ENCODE measurements at places on chromosomes 6 and 20.

GRCh38 chr6:54601600-54602300, 244.8 kb upstream of the FAM83B start:
- DNase-seq = no peak

GRCh38 chr20:7159903-7160302, 392.4 kb downstream of the BMP2 start:
- no peak for DNase-seq

DNA sequence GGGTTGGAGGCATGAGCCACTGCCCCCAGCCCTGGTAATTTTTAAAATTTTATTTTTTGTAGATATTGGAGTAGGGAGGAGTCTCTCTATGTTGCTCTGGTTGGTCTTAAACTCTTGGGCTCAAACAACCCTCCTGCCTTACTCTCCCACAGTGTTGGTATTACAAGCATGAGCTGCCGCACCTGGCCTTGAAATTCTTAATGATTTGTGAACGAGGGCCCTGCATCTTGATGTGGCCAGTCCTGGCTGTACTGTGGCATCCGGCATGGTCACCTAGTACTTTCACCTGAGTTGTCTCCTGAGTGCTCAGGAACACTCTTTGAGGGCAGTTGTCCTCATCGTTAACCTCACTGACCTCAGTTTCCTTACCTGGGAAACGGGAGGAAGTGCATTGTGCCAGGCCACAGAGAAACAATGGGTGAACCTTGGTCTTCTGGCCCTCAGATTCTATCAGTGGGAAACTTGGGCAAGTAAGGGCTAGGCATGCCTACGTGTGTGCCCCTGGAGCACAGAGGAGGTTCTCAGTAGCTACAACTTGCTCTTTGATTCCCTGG, 19.5 kb downstream of the CEBPB start:
- DNase-seq = no peak

GRCh38 chr20:1403624-1404023, 10.8 kb upstream of the FKBP1A start:
- no peak for DNase-seq

GRCh38 chr6:168322966-168323365, 3.4 kb upstream of the DACT2 start:
- no peak for DNase-seq

All from brain pericyte (primary cell).